Fibroblast of skin of right quadriceps (primary cell): ENCODE measurements at places on chromosomes 7 and 10.

DNA sequence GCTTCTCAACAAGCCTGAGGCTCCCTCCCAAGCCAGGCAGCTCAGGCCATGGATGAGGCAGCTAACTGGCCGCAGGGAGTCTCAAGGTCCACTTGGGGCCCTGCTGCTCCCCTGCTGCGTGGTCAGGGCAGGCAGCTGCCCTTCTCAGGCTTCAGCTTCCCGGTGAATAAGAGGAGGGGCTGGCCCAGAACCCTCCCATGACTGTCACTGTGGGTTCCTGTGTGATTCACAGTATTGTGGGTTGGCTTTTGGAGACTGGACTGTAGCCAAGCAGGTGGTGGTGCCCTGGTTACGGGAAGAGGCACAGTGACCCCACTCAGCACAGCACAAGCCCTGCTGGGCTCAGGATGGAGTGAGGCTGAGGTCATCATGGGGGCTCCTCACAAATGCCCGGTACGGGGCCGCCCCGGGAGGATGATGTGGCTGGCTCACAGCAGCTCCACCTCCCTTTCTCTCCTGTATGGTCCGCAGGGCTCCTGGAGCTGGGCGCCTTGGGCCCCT, 189.8 kb downstream of the HECW1 start:
- DNase-seq, result peak; percentile 55

GRCh38 chr7:36683695-36684357, 40.5 kb downstream of the AOAH start:
- DNase-seq, result no peak

DNA sequence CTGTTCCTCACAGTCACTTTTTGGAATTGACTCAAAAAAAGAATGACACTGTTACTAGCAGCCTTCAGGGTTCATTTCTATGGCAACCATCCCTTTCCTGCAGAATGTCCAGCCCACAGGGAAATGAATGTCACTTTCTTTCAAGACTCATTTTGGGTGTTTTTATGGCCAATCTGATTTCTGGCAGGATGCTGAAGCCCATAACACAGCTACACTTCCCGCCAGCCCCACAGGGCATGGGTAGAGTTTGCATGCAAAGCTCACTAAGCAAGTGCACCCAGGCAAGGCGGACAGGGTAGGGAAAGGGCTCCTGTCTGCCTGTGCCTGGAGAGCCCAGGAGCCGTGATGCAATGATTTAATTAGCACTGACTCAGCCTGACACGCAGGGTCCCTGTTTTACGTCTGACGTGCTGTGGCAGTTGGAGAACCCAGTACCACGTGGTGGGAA, 26.1 kb upstream of the GPAM start:
- DNase-seq, result peak; percentile 77

GRCh38 chr7:38451840-38452239, 178.4 kb upstream of the TARP start:
- DNase-seq, result peak; percentile 62
